EH (cell line): ENCODE measurements at places on chromosomes 11 and 22.

- DNase-seq = no peak
These were observed 173.5 kb downstream of the TRIM29 start for GRCh38 chr11:119964136-119965025.

DNA sequence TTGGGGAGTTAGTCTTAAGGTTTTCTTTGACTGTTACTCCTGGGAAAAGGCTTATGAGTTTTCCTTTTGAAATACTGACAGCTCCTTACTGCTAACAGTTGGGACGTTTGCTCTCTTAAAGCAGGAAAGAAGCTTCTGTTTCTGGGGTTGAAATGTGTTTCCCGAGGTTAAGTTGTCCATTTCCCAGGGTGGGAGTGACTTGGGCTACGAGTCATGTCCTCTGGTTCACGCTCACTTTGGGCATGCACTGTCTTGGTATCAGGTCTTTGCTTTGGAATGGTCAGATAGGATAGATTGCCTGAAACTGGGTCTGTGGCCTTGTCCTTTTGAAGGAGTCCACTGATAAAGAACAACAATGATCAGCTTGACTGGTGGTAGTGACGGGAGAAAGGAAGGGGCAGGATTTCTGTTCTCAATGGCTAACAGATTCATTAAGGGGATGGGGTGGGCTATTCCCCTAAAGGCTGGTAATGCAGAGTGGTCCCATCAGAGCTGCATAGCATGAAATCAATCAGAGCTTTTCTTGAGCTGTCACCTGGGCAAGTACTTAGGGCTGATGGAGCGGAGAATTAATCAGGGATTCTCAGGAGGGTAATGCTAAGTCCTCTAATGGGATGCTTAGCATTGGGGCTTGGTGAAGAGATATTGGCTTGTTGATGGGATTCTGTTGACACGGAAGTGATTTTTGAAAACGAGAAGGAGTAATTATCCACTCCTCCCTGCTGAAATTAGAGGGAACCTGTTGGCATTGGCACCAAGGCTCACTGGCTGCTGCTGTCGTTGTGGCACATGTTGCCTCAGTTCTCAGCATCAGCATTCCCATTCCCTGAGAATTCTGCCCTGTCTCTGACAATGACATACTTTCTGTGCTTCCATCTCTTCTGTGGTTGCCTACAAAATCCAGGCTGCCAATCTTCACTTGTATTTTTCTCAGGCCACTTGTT is 81.6 kb downstream of the TEAD1 start:
- peak; percentile 71 for DNase-seq

- DNase-seq = peak; percentile 55
These were observed 6.4 kb downstream of the PACSIN2 start for GRCh38 chr22:43008509-43008908.

GRCh38 chr22:36505998-36506635 is 723 bp downstream of the FOXRED2 start:
- no peak for DNase-seq

GRCh38 chr22:49958366-49958921 is 2.1 kb upstream of the PIM3 start:
- no peak for DNase-seq

DNA sequence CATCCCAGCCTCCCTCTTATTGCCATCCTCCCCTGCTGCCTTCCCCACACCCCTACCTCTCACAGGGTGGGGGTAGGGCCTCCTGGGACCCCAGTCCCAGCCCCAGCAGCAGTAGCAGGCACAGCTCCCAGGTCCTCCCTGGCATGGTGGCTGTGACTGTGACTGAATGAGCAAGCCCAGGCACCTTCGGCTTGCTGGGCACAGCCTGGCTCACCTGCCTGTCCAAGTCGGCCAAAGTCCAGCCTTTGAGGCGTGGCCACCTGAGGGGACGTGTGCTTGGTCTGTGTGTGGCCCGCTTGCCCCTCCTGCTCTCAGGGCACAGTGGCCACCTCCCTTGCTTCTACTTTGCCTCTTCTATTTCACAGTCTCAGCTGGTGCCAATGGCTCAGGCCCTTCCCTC is at the start of gene TREH:
TSS of gene TREH (minus strand) at position 168 of the 400 bp plus-strand sequence. CDS start at position 145, 23 bp downstream.
- DNase-seq = no peak

- DNase-seq = no peak
These were observed 1033.9 kb downstream of the TBC1D22A start for GRCh38 chr22:47796128-47796908.

- no peak for DNase-seq
These were observed 369.1 kb downstream of the JRKL start for GRCh38 chr11:96758957-96759356.

- no peak for DNase-seq
These were observed 12.2 kb upstream of the RHOD start for GRCh38 chr11:67044496-67044895.

DNA sequence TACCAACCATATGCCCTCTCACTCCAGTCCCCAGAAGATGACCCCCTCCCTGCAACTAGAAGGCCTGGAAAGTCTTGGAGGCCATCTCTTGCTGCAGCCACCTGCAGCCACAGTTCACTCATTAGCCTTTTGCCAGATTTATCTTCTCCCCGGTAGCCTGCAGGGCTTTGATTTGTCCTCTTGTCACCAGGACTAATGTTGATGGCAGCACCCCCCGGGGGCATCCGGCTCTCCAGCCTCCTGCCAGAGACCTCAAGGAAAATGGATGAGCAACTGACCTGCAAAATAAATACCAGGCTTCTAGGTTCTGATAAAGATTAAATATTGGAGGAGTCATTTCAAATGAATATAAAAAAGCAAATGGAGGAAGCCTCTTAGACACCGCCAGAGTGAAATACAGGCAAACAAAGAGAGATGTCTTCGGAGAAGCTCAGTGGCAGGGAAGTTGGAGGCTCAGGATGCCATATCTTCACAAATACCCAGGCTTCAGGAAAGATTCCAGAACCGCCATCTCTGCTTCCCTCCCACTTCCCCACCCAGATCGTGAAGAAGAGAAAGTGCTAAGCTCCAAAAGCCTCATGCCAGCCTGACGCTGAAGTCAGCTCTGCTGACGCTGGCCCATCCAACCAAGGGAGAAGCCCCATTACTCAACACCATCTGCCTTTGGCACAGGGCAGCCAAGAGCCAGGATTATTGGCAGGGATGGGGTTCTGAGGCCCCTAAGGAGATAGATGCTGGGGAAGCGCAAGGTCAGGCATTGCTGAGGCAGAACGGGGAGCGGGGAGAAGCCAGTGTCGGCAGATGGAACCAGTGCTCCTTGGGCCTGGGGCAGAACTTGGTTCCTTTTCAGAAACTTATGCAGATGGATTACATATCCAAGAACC is 362.7 kb downstream of the CADM1 start:
- no peak for DNase-seq

GRCh38 chr22:47421846-47422245 is 659.4 kb downstream of the TBC1D22A start:
- no peak for DNase-seq

- DNase-seq = no peak
These were observed 19.0 kb downstream of the MYO18B start for GRCh38 chr22:25760848-25761595.

- peak; percentile 32 for DNase-seq
These were observed 98.2 kb downstream of the RDX start for GRCh38 chr11:110198031-110198729.

DNA sequence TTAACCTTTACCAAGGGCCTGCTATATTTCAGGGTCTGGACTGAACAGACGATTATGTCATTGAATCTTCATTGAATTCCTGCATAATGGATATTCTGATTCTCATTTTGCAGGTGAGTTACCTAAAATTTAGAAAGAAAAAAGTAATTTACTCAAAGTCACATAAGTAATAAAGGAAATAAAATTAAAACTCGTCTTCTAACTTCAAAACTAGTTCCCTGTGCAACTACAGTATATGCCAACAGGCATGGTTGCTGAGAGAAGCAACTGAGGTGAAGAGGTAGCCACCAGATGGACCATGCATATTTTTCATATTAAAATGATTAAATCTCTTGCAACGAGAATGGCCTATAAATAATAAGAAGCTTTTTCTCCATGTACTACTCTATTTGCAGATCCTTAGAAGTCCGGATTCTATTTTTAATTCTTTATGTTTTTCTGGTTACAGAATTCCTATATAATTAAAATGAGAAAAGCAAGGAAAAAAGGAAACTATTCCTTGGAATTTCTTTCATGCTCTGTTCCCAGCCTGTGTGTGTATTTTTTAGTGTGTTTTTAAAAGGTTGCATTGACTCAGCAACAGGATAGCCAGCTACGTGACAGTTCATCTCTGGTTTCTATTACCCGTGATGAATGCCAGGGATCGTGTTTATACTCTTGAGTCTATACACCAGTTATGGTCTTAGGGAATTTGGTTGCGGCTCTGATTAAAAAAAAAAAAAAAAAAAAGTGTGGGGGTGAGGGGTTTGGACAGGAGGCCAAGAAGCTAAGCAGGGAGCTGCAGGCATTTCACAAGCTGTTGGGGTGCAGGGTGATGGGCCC is 186.8 kb downstream of the ETS1 start:
- DNase-seq = peak; percentile 96
